AG04450 (cell line): ENCODE measurements at places on chromosomes 11 and 22.
A peak's percentile ranks its signal among the peaks of the same experiment; 100 is the strongest.

DNA sequence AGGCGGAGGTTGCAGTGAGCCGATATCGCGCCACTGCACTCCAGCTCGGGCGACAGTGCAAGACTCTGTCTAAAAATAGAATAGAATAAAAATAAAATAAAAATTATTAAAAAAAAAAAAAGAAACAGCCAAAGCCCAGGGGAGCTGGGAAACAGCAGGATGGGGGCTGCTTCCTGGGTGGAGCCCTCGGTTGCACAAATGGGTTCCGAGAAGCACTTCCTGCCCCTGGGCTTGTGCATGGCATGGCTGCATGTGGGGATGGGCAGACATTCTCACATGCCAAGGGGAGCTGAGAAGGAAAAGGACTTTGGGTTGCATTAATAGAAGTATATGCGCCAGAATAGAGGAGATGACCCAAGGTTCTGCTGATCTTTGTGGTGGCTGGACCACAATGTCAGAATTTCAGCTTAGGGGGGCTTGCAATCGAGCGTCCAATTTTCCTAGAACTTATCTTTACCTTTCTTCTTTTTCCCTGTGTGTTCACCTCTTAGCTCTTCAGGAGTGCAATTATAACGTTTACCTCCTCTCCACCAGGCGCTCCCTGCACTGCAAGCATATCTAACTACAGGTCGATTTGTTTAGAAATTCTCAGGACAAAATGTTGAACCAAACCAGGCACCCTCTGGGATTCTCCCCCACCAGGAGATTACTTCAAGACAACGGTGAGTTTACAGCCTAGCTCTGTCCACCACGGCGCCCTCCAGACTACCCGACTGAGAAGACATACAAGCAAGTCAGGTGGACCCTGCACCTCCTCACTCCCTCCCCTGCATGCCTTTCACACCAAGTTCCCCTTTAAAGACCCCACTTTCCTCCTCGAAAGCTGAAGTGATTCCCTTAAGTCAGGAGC is 53.2 kb downstream of the SHISAL1 start:
- DNase-seq: no peak

DNA sequence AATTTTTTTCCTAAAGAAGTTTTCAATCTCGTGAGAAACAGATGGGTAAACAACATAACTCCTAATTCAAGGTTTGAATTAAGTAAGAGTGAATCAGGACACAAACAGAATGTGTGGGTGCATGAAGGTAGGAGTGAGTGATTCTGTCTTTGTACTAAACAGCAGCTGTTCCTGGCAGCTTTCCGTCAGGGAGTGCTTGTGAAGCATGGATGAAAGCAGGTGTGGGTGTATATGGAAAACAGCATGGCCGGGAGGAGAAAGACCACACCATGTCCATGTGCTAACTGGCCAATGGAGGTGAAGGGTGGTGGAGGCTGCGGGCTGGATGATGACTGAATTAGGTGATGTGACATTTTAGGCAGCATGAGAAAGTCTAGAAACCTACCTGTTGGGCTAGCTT is 49.6 kb downstream of the BARX2 start:
- DNase-seq: no peak

DNA sequence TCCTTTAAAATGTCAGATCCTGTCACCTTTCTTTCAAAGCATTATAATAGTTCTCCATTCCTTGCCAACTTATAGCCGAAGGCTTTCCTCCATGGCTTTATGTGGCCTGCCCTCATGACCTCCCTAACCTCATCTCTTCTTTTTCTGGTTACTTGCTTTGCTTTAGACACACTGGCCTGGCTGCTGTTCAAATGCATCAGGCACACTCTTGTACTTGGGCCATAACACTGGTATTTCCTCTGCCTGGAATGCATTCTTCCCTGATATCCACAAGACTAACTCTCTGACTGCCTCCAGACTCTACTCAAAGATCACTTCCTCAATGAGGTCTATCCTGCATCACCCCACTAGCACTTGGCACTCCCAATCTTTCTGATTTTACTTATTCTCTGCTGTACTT is 710.3 kb downstream of the KCNA4 start:
- peak; percentile 70 for DNase-seq

DNA sequence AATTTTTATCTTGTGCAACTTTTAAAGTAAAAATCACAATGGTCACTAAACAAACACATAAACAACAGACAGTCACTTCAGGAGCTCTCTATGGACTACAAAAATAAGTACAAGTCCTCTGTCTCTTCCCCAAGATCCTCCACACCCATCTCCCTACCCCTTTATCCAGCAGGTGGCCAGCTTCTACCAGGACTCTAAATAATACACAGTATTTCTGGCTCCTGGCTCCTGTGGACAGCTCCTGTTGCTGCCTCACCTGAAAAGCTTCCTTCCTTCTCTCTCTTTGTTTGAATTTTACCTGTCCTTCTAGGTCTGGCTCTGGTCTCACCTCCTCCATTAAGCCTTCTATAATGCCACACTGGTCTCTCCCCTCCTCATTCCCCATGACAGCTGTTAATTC is 86.1 kb downstream of the CLPB start:
- DNase-seq: no peak

- DNase-seq: no peak
Observed at GRCh38 chr11:43239791-43240190, 72.0 kb upstream of the API5 start.

GRCh38 chr11:2932850-2933251 is 3.6 kb upstream of the PHLDA2 start:
- no peak for DNase-seq

DNA sequence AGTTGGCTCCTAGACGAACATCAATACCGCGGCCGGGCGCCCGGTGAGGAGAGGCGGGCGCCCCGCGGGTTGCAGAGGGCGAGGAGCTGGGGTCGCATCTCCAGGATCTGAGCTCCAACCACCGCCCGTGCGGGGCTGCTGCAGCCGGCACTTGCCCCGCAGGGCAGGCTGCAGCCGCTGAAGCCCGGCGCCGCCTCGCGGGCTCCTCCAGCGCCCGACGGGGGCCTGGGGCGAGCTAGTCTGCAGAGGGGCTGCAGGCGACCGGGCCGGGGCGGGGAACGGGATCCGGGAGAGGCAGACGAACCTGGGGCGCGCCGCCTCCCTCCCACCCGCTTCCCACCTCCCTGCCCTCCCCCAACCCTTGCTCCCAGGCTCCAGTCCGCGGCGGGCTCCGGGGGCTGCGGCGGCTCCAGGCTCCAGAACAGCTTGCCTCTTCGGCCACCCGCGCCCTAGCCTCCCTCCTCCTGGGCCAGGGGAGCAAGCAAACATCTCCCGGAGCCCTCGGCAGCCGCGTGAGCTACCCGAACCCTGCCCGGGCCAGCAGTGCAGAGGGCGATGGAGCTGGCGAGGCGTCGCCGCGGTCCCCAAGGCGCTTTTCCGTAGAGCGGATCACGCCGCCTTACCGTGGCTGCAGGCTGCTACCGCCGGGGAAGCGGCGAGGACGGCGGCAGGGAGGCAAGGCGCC is 802 bp downstream of the TENM4 start:
- no peak for DNase-seq

DNA sequence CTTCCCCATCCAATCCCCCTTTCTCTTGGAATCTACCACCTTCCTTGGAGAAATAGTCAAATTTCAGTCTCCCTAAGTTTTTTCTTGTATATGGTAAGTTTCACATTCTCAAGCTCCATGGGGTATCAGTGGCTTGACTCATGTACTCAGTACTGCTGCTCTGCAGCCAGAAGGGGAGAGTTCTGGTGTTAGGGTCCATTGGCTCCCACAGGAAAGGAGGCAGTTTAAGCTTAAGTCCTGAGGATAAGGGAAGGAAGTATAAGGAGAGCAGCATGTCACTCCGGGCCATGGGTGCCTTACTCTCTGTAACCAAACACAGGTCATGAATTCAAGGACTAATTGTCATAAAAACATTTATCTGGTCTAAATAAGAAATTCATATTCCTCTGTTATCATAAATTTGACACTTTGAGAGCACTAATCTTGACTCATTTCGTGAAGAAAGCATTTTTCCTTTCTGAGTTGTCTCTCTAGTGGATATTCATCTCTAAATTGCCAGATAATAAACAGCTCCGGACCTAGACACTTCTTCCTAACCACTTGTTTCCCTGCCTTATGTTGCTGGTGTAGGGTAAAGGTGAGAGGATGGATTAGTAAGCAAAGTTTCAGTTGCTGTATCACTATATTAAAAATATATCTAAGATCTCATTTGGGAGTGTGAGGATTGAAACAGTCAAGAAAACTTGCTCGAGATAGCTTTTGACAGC is 20.1 kb upstream of the SORL1 start:
- no peak for DNase-seq

DNA sequence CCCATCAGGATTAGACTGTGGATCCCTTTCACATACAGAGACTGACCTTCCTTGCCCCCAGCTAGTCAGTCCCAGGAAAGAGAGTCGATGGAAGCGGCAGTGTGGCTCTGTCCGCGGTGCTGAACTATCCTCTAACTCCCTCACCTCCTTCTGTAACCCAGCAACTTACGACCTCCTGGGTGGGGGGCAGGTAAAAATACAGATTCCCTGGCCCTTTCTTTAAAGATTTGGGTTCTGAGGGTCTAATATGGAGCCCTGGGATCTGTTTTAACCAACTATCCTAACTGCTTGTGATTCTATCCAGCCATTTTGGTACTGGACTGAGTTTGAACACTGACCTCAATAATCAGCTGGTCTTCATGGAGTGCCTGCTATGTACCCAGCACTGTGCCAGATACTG is 23.2 kb downstream of the MFNG start:
- DNase-seq: no peak

DNA sequence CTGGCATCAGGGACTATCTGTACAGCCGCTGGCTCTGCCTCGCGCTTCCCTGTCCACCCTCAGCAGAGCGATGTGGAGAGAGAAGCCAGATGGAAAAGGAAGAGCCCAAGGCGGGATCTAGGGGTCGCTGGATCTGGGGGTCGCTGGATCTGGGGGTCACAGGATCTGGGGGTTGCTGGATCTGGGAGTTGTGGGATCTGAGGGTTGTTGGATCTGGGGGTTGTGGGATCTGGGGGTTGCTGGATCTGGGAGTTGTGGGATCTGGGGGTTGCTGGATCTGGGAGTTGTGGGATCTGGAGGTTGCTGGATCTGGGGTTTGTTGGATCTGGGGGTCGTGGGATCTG is 2.0 kb upstream of the MS4A10 start:
- no peak for DNase-seq

- DNase-seq: peak; percentile 89
Observed at GRCh38 chr11:116984589-116984988, 113.6 kb downstream of the SIK3 start.

GRCh38 chr22:31952094-31952401 is 7.7 kb downstream of the YWHAH start:
- no peak for DNase-seq

DNA sequence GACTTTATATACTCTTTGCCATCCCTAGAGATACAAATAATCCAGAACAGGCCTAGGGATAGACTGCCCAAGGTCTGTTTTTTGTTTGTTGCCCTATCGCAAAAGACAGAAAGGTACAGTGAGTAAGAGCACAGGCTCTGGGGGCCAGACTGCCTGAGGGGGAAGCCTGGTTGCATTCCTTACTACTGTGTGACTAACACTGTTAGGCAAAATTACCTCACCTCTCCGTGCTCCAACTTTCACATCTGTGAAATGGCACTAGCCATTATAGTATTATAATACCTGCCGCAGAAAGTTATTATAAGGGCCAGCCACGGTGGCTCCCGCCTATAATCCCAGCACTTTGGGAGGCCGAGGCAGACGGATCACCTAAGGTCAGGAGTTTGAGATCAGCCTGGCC is 14.5 kb downstream of the SLC35F2 start:
- DNase-seq: no peak

DNA sequence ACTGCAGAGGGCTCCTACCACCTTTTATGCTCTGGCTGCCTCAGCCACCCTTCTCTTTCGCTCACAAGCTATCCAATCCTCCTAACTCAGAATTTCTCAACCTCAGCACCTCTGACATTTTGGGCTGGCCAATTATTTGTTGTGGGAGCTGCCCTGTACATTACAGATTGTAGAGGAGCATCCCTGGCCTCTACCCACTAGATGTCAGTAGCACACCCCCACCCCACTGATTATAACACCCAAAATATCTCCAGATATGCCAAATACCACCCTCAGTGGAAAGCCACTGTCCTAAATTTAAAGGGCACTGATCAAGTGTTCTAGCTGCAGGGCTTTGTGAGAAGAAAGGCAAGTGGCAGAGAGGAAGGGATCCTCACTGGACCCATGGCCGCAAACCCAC is 443.1 kb downstream of the SOX6 start:
- DNase-seq: no peak

DNA sequence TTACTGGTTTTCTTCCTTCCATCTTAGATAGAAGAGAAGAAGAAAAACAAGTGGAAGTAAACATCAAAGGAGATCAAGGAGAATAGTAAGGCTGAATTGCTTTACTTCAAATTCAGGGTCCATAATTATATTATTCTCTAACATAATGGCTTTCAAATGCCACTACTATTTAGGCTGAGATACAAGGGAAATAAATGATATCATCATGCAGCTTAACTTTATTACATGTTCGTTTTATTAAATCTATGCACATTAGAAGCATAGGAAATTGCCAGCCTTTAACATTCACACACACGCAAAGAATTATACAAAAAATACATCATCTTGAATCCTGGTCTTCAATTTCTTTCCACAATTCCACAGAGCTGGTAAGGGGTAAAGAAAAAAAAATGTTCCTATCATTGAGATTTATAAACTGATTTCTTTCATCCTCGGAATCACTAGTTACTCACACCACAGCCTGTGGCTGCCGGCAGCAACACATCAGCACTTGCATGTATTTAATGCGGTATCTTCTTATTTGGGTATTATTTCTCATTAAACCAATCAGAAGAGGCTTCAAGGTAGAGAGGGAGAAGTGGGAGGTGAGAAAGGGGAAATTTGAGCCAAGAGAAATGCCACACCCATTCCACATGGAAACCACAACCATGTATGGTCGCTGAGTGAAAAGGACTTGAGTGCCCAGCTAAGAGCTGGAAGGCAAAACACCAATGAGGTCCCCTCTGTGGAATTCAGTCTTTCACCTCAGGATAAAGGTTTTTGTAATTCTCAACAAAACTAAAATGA is 26.3 kb downstream of the SYTL2 start:
- DNase-seq: no peak

GRCh38 chr11:34840736-34841386 is 75.3 kb downstream of the APIP start:
- no peak for DNase-seq

DNA sequence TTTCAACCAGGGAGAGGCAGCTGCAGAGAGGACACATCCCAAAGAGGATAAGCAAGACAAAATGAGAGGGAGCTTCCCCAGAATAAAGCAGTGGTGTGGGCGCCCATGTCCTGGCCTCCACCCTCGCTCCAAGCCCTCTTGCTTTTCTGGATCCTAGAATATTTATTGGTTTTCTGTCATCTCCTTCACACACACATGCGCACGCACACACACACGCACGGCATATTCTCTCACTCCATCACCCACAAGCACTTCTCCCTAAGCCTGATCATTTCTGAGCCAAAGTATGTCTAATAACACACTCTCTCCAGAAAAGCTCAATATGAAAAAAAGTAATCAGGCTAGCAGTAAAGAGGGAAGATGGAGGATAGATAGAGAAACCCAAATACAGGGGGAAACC is 7.6 kb downstream of the IGSF9B start:
- no peak for DNase-seq
